GM12892 (cell line): ENCODE measurements at places on chromosomes 6 and 20.

- no peak for DNase-seq
These were observed 149.0 kb upstream of the ARG1 start for GRCh38 chr6:131424016-131424415.

DNA sequence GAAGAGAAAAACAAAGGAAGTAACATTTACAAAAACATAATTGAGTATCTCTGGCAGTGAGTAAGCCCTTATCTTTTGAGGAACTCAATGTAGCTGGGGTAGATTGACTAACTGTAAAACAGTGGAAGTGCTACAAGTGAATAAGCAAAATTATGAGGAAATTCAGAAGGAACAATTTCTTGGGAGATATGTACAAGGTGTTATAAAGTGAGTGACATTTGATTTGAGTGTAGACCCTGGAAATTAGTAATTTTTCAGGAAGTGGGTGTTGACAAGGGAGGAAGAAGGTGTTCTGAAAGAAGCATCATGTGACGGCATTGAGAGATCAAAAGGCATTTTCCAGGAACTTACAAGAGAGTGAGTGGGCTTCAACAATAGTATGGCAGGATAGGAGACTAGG lies 22.2 kb downstream of the XRN2 start:
- no peak for DNase-seq

- DNase-seq = no peak
These were observed 101.2 kb downstream of the HDGFL1 start for GRCh38 chr6:22670605-22671004.

- DNase-seq = no peak
These were observed 5.5 kb upstream of the PRELID3B start for GRCh38 chr20:59047938-59048680.

DNA sequence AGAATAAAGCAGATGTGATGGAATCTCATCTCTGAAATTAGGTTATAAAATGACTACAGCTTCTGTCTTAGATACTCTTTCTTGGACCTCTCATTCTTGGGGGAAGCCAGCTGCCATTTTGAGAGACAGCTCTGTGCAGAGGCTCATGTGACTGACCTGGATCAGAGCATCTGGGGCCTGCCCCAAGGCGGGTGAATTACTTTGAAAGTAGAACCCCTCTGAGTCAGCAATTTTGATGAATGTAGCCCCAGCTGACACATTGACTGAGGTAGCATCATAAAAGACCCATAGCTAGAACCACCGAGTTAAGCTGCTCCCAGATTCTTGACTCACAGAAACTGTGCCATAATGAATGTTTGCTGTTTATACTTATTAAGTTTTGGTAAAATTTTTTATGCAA lies 124.5 kb downstream of the THEMIS start:
- no peak for DNase-seq

GRCh38 chr6:34005901-34006531 lies 139.9 kb downstream of the GRM4 start:
- DNase-seq = no peak

DNA sequence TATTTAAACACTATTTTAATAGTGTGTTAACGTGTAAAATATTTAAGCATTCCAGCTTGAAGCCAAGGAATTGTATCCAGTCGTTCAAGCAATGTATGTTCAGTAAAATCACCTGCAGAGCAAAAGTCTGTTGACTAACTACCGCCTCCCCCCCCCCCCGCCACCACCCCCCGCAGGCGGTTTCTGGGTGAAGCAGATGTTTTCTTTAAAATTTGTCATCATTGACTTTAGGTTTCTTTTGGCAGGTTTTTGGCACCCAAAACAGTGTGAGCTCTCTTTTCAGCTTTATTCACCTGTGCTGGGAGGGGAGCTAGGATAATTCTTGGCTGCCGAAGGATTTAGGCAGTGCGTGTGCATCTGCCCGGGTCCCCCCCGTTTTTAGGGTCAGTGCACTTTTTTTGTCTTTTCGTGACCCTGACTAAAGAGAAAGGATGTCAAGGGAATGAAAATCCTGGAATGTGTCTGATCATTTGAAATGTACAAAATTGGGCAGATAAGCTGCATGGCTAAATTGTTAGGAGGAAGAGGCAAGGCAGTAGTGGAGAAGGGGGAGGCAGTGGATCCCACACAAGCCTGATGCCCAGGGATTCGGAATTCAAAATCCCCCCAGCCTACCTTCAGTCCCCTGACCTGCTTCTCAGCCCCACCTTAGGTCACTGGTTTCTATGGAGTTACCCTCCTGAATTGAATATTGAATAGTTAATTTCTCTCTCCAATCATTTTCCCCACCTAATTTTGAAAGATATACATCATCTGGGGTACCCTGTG lies 1.1 kb downstream of the EDN1 start:
- no peak for DNase-seq

DNA sequence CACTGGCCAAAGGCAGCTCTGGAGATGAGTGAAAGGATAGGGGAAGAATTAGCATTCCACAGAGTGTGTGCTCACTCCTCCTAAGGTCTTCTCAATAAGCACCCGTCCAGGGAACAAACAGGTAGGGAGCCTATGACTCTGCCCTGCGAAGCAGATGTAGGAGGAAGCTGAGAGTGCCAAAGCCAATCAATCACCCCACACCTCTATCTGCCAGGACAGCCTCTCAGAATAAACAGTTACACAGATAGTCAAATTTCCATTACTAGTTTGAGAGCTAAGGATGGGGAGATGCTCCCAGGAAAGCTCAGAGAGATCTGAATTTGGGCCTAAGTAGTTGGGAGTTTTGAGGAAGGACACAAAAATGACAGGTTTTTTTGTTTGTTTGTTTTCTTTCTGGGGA lies 40.5 kb upstream of the SLA2 start:
- DNase-seq = no peak

- DNase-seq = no peak
These were observed 8.0 kb downstream of the TP53RK start for GRCh38 chr20:46681032-46681854.

DNA sequence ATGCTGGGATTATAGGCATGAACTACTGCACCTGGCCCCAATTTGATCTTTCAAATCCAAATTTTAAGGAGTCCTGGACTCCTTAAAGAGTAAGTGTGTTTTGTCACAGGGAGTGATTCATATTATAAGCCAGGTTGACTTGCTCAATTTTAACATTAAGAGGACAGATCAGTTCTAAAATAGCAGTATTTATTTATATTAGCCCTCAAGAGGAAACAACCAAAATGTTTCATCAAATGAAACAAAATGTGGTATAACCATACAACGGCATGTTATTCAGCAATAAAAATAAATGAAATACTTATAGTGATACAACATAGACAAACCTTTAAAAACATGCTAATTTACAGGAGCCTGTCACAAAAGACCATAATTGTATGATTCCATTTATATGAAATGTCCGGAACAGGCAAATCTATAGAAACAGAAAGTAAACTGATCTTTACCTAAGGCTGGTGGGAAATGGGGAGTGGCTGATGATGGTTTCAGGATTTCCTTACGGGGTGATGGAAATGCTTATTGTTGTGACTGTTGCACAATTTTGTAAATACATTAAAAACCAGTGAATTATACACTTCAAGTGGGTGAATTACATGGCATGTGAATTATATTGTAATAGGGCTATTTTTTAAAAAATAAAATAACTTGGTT lies 637.4 kb downstream of the MMUT start:
- no peak for DNase-seq

GRCh38 chr6:77228279-77228678 lies 235.0 kb downstream of the HTR1B start:
- DNase-seq = no peak

DNA sequence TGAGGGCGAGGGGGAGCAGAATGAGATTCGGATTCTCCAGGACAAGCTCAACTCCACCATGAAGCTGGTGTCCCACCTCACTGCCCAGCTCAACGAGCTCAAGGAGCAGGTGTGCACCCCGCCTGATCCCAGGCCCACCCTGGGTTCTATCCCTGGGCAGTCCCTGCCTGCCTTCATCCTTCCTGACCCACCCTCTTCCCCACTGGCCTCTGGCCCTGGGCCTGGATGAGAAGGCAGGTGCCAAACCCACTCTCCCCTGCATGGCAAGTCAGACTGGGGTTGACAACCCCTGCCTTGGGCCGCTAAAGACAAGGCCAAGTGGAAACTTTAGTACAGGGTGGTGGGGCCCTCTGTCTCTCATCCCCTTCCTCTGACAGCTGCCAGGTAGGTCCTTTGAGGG lies 16.5 kb downstream of the UQCC2 start:
- DNase-seq = no peak

DNA sequence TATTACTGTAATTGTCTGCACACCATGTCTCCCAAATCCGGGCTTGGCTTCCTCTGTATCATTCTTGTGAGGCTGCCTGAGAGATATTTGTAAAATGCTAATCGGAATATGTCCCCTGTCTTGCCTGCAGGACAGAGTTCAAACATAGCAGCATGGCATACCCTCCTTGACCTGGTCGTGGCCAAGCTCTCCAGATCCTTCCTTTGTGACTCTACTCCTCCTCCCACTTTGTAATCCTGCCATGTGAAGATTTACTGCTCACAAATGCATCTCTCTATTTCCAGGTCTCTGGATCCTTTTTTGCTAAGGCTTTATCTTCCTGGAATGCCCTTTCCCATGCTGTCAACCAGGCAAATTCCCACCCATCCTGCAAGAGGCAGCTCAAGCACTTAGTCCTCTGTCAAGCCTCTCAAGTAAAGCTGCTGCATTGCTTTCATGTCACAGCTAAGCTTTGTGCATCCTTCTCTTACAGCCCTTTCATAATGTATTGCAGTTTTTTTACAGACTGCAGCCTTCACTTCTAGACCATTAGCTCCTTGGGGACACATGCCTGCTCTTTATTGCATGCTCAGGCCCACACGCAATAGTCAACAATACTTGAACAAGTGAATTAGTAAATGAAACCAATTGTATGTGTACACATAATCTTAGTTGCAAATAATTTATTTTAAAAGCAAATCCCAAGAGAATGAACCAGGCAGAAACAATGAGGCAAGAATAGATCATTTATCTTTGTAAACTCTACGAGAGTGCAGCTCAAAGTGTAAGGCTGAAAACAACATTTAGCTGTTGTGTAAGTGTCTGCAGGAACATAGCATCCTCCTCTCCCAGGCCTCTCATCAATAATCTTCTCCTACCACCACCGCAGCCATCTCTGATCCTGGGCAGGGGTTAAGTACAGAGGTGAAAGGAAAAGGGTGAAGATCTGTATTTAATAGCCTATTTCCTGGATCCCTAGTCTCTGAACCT lies 45.8 kb downstream of the HIVEP2 start:
- DNase-seq = no peak

DNA sequence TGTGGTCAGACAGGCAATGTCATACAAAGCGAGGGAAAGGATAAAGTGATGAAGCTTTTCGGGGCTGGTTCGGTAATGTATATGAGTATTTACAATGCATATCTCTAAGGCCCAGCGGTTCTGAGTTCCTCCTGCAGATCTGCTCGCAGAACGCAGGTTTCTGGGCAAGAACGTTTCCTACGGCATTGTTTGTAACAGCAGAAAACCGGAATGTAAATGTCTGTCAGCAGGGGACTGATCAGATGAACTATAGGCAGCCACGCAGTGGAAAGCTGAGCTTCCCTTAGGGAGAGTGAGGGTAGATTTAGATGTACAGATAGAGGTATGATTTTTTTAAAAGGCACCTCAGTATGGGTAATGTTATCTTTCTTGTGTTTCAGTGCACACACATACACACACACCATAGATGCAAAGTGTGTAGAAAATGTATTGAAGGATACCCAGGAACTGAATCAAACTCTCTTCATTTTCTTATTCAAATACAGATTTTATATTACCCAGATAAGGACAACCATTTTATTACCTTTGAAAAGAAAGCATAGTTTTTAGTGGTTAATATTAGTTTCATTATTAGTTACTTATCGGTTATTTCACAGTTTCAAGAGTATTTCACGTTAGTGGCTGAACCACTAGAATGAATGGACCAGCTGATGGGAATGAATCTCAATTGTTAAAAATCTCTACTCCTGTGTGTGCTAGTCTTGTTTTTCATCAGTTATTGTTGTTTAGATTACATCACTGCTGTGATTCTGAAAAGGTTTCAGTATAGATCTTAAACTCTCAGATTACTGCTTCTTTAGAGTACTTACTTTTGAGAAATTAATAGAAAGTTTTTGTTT lies 56.2 kb downstream of the SNX9 start:
- no peak for DNase-seq

DNA sequence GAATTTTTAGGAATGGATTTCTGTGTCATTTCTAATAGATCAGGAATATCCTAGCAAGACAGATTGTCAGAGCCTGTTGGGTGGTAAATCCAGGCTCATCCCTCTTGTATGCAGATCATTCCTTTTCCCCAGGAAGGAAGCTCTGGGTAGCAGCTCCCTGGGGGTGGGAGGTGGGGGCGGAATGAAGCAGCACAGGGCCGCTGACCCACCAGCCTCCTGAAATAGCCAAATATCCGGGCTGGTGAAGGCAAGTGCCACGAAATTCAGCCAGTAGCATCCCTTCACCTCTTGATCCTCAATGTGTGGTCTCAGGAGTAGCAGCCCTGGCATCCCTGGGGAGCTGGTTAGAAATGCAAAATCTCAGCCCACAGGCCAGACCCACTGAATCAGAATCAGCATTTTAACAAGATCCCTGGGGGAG lies 256.9 kb downstream of the LRFN2 start:
- DNase-seq = no peak

- no peak for DNase-seq
These were observed 327.2 kb downstream of the BCKDHB start for GRCh38 chr6:80433673-80434025.

DNA sequence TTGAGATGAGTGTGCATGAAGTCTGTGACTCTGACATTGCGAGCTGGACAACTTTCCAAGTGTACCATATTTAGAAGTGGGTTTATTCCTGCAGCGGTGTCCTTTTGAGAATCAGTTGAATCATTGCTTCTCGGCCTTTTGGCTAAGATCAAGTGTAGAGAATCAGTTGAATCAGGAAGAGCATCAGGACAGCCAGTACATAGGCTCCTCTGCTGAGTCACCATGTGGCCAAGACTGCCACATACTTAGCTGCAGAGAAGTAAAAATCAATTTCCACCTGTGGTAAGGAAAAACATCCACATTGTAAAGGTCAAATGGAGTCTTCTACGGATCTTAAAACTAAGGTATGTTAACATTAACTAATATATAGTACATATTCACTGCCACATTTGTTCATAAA lies 428.4 kb upstream of the MARCKS start:
- no peak for DNase-seq

DNA sequence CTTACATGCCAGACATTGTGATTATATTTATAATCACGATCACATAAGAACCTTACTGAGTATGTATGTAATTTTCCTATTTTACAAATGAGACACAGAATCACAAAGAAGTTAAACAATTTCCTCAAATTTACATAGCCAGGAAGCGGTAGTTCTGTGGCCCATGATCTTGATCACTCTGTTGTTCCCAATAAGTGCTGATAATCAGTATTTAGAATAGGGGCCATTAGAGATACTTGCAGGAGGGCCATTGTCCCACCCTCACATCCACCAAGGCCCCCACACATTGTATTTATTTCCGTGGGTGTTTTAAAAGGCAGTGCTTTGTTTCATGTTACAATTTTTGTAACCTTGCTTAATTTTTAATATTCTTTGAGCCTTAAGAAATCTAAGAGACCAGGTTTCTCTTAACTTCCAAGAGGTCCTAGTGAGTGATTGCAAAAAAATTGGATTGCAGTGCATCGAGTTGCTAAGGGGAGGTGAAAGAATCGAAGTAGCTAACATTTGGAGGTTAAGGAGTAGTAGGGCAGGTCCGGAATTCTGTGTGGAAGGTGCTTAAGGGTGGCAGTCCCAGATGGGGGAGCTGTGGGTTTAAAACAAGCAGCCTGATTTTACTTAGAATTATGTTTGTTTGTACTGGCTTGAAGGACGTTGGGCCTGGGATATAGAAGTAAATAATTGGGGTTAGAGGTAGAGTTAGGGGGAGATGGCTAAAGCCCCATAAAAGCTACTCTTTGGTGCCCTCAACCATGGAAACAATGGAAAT lies 339.4 kb downstream of the CDKAL1 start:
- no peak for DNase-seq
